ENCODE measurements at places on chromosomes 4 and X. TPM values are rescaled to one million over a fixed set of nuclear protein-coding genes. Genes with fewer than 3 reads are reported as not detected.
A peak's percentile ranks its signal among the peaks of the same experiment; 100 is the strongest.

The CENPVL1 gene
- total RNA-seq = not detected

The IL21 gene
- not detected for total RNA-seq

DNA sequence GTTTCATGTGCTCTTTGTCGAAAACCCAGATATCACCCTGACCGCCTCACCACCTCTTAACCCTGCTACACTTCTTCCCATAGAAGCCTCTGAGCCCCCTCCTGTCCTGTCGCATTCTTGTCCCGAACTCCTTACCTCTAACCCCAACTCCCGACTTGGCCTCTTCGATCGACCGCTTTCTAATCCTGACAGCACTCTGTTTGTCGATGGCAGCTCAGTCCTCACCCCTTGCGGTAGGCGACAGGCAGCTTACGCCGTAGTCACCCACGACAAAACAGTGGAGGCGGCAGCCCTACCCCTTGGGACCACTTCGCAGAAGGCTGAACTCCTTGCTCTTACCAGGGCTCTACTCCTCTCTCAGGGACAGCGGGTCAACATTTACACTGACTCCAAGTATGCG, 961.7 kb downstream of the RPA4 start:
- H3K27ac ChIP-seq = no peak overlapping the region
- no peak overlapping the region for H3K4me3 ChIP-seq

GRCh38 chr4:155657169-155657568, 9.5 kb upstream of the GUCY1A1 start:
- H3K4me3 ChIP-seq = no peak overlapping the region
- no peaks in the 10 kb centered on the region for H3K36me3 ChIP-seq
- H3K27me3 ChIP-seq = no peaks in the 10 kb centered on the region
- DNase-seq = peak; percentile 14
- H3K27ac ChIP-seq = no peak overlapping the region

GRCh38 chrX:40012039-40012867, 85.5 kb downstream of the BCOR start:
- peak overlapping the region; percentile 77 for H3K27ac ChIP-seq
- peak overlapping the region; percentile 80 for H3K4me3 ChIP-seq
- no peaks in the 10 kb centered on the region for H3K36me3 ChIP-seq
- peak; percentile 67 for DNase-seq
